ENCODE measurements at places on chromosomes 7 and 10.

- peak; percentile 49 for DNase-seq
Measured at GRCh38 chr10:84523526-84523925, 195.1 kb downstream of the CCSER2 start.

GRCh38 chr10:116163333-116164131, 109.5 kb downstream of the GFRA1 start:
- DNase-seq: no peak

DNA sequence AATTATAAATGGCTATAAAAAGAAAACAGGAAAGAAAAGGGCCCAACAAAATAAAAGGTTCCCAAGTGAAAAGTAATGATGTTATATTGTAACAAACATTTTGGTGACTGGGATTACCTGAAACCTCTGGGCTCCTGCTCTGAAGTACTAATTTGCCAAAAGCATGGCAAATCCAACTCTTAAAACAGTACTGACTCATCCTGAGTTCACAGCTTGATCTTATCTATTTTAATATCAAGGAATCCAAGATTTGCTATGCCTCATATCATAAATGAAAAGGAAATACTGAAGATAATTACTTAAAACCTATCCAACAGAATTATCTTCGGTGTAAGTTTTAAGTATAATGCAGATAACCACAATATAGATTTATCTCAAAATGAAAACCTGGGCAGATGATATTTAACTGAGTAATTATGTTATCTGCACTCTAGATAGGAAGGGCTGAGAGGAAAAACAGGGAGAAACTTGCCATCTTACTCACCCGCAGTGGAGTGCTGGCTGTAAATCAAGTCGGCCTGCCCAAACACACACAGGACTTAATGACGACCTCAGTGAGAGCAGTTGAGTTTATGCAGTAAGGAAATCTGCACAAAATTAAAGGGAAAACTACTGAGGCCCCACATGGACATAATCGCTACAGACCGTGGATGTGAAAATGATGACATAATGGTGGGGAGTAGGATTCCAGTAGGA, 48.4 kb downstream of the MPP7 start:
- DNase-seq: no peak

DNA sequence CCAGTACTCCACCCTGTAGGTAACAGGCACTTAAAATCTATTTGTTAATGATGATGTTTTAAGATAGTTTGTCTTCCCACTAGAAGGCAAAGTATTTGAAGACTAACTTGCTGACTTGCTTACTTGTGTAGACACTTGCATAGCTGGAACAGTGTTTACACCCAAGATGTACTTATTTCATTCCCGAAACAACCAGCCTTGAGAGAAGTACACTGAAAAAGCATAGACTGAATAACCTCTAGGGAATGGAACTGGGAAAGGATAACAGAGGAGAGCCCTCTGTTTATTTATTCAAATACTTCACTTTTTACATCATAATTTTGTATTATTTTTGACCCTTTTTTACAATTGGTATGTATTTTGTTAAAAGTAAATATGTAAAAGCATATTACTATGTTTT, 33.1 kb upstream of the TMEM26 start:
- no peak for DNase-seq

GRCh38 chr10:84344526-84344925, 16.1 kb downstream of the CCSER2 start:
- DNase-seq: no peak

DNA sequence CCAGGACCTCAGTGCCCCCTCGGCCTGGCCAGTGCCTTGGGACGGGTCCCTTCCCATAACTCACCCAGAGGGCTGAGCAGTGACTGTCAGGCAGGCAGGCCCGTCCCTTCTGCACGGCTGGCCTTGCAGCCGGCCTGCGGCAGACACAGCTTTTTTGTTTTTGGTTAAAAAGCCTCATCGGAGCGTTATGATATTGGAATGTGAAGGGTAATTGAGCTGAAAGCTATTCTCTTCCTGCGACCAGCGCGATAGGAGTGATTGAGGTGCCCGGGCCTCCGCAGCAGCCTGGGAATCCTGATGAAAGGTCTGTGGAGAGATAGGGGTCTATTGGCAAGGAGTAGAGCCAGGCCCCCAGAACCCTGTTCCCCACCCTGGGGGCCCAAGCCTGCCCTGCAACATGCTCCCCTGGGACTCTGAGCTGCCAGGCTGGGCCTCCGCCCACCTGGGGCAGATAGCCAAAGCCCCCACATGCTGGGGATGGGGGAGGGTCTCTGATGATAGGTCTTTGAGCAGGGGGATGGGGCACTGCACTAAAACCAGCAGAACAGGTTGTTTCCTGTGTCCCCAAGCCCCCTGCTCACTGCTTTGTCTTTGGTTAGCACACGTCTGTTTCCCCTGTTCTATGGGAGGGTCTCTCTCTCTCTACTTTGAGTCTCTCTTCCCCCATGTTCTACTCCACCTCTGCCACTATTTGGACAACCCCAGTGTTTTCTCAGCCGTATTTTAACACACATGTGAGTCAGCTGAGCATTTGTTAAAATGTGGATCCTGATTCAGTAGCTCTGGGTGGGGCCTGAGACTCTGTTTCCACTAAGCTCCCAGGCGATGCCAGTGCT, 131.9 kb downstream of the CDH23 start:
- no peak for DNase-seq

DNA sequence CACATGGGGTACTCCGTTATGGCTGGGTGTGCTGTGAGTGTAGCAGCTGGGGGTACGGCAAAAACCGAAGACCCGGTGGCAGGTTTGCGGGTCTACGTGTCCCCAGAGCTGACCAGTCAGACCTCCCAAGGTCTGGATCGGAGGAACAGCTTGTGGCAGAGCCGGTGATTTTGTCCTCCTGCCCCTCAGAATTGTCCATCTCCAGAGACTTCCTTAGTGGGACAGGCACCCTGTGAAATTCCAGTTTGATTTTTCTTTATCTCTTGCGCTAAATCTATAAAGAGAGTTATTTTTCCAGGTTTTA, 1.0 kb downstream of the EIF3B start:
- DNase-seq: no peak

DNA sequence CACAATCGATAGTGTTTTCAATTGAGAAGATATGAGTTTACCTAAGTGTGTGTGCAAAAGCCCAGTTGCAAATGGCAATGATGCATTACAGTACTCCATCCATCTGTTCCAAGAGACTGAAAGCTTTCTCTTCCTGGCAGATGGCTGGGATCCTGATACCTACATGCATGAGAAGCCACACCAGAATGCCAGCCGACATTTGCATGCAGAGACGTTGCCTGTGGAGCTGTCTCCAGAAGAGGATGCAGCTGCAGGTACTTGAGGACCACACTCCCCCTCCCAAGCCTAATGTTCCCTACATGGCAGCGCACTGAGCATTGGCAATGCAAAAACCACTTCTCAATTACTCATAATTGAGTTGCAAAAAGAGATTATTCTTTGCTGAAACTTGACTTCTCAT, 332.1 kb downstream of the WDR11 start:
- no peak for DNase-seq

DNA sequence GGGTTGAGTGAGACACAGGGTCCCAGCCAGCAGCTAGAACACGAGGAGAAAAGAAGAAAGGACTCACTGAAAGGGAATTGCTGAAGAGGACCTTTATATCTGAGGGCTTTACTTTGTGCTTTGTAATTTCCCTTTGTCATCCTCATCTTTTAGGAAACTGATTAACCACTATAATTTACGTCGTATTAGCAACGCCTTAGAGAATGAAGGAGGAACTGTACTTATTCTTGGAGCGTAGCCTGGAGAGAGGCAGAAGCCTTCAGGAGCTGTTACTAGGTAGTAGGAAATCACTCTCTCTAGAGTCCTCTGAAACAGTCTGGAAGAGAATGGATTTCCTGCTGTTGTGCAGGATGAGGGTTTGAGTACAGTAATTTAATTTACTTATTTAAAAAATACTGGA, 101.0 kb upstream of the STEAP1B start:
- no peak for DNase-seq

DNA sequence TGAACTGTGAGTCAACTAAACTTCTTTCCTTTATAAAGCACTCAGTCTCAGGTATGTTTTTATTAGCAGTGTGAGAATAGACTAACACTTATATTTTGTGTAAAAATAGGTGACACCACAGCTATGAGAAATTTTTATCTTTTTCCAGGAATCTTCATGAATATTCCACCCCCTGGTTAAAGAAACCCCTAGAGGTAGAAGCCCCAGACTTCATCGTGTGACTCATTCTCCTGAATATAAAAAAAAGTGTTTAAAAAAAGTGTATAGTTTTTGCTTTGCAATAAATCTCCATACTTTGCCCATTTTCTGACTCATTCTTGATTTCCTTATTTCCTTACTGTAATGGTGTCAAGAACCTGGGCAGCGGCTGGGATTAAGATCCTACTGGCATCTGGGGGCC, 667.6 kb upstream of the CELF2 start:
- DNase-seq: no peak

DNA sequence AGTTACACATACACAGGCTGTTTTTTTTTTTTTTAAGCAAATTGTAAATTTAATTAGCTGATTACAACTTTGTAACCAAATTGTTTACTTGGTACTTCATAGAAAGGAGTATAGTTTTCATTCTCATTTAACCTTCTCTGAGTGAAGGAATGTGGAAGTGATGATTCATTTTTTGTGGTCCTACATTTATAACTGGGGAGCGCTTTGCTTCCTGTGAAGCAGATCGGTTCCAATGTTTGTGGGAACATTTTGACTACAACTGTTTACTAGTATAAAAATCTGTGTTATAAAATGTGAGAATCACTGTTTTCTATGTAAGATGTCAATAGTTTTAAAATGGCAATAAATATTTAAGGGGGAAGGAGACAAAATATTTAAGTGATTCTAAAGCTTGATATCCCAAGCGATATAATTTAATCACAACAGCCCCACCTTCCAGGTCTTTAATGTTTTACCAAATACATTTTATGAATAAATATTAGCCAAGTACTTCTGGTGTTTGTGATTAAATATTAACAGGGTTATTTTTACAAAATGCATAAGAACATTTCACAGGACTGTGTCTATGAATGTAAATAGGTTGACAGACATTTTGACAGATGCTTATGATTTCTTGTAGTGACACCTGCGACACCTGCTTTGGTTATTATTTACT, 57.1 kb downstream of the NXPH1 start:
- no peak for DNase-seq

DNA sequence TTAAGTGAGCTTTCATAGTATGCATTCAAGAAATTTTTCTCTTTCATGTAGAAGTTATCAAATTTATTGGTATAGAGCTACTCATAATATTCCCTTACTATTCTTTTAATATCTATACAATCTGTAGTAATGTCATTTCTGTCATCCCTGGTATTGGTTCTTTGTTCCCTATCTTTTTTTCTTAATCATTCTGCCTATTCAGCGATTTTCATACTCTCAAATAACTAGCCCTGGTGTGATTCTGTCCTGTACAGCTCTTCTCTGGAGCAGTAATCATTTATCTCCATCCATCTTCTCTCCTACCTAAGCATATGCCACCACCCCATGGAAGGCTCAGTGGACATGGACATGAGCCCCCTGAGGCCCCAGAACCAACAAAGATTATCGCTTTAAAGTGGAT, 213.2 kb upstream of the NEBL start:
- DNase-seq: no peak

GRCh38 chr10:32318476-32318896, 28.5 kb downstream of the EPC1 start:
- no peak for DNase-seq

DNA sequence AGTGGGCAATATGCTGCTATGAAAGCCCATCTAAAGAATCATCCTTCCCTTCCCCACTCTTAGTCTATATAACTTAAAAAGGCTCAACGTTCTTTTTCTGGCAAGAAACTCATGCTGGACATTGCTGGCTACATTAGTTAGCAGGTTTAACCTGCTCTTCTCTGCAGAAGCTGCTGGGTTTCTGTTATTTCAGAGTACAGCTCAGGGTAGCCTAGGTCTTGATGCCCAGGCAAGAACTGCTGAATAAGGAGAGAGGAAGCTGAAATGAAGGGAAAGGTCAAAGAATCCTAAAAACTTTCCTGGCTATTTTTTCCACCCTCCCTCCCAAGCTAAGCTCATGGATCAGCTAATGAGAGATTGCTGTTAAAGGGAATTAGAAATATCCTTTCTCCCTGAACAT, 79.4 kb downstream of the ANKIB1 start:
- no peak for DNase-seq

- DNase-seq: no peak
Measured at GRCh38 chr10:299969-300368, 164.7 kb downstream of the ZMYND11 start.

- no peak for DNase-seq
Measured at GRCh38 chr7:132937286-132937685, 144.6 kb downstream of the CHCHD3 start.

DNA sequence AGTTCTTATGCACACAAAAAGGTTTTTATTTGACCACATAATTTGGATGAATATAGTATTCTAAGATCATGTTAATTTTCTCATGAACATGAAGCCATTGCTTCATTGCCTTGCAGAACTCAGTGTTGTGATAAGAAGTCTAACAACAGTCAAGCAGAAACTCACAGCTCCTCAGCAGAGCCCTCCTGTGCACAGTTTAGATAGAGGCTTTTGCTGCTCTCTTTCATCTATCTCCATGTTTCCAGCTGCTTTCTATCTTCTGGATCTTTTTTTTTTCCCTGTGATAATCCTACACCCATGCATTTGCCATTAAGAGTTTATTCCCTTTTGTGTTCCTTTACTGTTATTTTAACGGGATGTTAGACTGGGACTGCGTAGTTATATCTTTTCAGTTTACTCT, 557.7 kb upstream of the LRRTM3 start:
- no peak for DNase-seq

- no peak for DNase-seq
Measured at GRCh38 chr7:111384065-111384891, 178.0 kb downstream of the IMMP2L start.

- no peak for DNase-seq
Measured at GRCh38 chr10:101062232-101063049, 652 bp downstream of the KAZALD1 start.

GRCh38 chr7:63899691-63900393, 98.8 kb upstream of the ZNF722 start:
- no peak for DNase-seq

GRCh38 chr10:128169811-128170379, 43.7 kb upstream of the MKI67 start:
- DNase-seq: no peak

GRCh38 chr10:129258283-129258923, 208.6 kb upstream of the MGMT start:
- no peak for DNase-seq

DNA sequence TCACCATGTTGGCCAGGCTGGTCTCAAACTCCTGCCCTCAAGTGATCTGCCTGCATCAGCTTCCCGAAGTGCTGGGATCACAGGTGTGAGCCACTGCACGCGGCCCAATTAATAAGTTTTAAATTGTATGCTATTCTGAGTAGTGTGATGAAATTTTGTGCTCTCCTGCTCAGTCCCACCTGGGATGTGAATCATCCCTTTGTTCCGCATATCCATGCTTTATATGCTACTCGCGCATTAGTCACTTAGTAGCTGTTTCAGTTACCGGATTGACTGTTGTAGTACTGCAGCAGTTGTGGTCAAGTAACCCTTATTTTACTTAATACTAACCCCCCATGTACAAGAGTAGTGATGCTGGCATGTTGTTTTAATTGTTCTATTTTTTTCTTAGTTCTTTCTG, 47.3 kb upstream of the OIT3 start:
- no peak for DNase-seq

GRCh38 chr10:113473851-113474250, 79.0 kb upstream of the HABP2 start:
- DNase-seq: no peak

Measured in right renal pelvis (tissue), 4 donors.